ENCODE measurements at places on chromosomes 11 and 22. TPM values are rescaled to one million over a fixed set of nuclear protein-coding genes. Genes with fewer than 3 reads are reported as not detected.
A peak's percentile ranks its signal among the peaks of the same experiment; 100 is the strongest.

GRCh38 chr11:113046866-113047265, 85.6 kb downstream of the NCAM1 start:
- H3K27ac ChIP-seq, result no peak overlapping the region
- DNase-seq, result no peak
- H3K36me3 ChIP-seq, result peaks cover 9% of the 10 kb centered on the region
- no peaks in the 10 kb centered on the region for H3K27me3 ChIP-seq
- no peak overlapping the region for H3K4me3 ChIP-seq

- peaks cover 45% of the 10 kb centered on the region for H3K36me3 ChIP-seq
- no peaks in the 10 kb centered on the region for H3K27me3 ChIP-seq
- H3K4me1 ChIP-seq, result peaks cover 25% of the 10 kb centered on the region
- no peak overlapping the region for H3K27ac ChIP-seq
These were observed 106.4 kb downstream of the TRAF6 start for GRCh38 chr11:36403661-36404060.

DNA sequence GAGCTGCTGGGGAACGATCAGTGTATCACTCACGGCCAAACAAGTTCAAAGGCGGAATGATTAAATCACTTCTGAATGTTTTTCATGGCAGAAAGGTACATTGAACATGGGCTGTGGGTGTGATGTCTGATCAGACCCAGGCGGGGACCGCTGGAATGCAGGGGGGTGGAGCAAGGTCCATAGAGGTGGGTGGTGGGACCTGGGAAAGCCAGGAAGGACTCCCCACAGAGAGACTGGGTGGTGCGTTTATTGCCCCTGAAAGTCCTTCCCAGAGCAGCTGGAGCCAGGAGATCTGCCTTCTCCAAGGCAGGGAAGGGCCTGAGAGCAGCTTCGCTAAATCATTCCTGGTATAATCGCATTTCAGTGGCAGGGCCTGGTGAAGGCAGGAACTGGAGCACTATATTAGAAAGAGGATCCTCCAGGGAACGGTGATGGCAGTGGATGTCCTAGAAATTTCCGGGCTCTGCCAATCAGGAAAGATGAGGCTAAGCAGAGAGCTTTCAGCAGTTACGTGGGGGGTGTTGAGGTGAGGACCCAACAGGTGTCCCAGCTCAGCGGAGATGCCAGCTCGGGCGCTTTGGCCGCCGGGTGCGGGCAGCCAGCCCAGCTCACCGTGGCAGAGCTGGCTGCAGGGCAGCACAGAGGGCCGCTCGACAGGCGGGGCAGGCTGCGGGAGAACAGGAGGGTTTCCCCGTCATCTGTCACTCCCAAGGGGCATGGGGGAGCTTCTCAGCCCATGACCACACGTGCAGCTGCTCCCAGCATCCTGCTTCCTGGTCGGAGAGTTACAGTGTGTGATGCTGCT, 271.7 kb downstream of the CTTN start:
- H3K4me3 ChIP-seq, result no peak overlapping the region
- no peak for DNase-seq
- no peak overlapping the region for H3K27ac ChIP-seq
- no peaks in the 10 kb centered on the region for H3K4me1 ChIP-seq

GRCh38 chr11:95068549-95068948, 1.8 kb downstream of the SRSF8 start:
- peaks cover 29% of the 10 kb centered on the region for H3K4me1 ChIP-seq
- H3K36me3 ChIP-seq, result peaks cover 9% of the 10 kb centered on the region
- H3K27me3 ChIP-seq, result peaks cover 4% of the 10 kb centered on the region
- peak; percentile 97 for DNase-seq
- peak overlapping the region; percentile 97 for H3K27ac ChIP-seq

GRCh38 chr11:112725636-112726035, 235.6 kb upstream of the NCAM1 start:
- H3K27me3 ChIP-seq, result peaks cover 1% of the 10 kb centered on the region
- no peak for DNase-seq

GRCh38 chr11:61793083-61793828, 545 bp downstream of the FEN1 start:
- peaks cover 47% of the 10 kb centered on the region for H3K4me1 ChIP-seq
- peak overlapping the region; percentile 99 for H3K4me3 ChIP-seq
- peaks cover 15% of the 10 kb centered on the region for H3K36me3 ChIP-seq
- H3K27me3 ChIP-seq, result no peaks in the 10 kb centered on the region
- DNase-seq, result no peak

GRCh38 chr11:71182791-71183677, 69.3 kb downstream of the SHANK2 start:
- no peak overlapping the region for H3K4me3 ChIP-seq
- H3K27ac ChIP-seq, result no peak overlapping the region
- DNase-seq, result no peak
- no peaks in the 10 kb centered on the region for H3K4me1 ChIP-seq

The MMP26 gene
- total RNA-seq, result not detected

The KRTAP5-10 gene
- total RNA-seq, result not detected

The OR51I1 gene
- not detected for total RNA-seq
